Fibroblast of the aortic adventitia (primary cell): ENCODE measurements at places on chromosomes 13 and 19. TPM values are rescaled to one million over a fixed set of nuclear protein-coding genes. Genes with fewer than 3 reads are reported as not detected.

GRCh38 chr19:10138879-10139795 lies 19.4 kb upstream of the EIF3G start:
- DNase-seq: no peak

- DNase-seq: no peak
Observed at GRCh38 chr13:110509971-110510786, 51.3 kb downstream of the RAB20 start.

GRCh38 chr13:21117104-21117809 lies 55.9 kb upstream of the LATS2 start:
- no peak for DNase-seq

CEBPA gene
- total RNA-seq: 0.18 TPM in 1 of 2 replicates, not detected in the other

DNA sequence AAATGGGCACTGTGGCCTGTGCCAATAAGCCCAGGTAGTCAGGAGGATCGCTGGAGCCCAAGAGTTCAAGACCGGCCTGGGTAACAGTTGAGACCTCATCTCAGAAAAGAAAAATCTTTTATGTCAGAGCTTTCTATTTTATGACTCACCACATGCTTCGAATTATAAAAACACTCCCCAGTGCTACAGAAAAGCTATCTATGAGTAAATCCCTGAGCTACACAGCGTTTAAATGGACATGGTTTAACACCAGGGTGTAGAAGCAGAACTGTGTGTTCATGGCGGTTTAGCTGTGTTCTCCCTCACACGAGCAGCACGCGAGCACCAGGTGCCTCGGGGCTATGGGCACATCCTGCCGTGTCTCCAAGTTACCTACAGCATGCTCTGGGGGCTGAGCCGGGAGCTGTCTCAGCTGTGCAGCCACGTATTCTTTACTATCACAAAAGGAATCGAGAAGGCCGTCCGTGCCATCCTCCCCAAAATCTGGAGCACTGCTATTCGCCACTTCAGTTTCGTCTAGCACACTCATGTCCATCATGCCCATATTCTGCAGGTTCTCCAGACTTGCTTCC lies 6.7 kb downstream of the SAFB2 start:
- DNase-seq: no peak

CACNG6 gene
- 1.1 TPM in 1 of 2 replicates, not detected in the other for total RNA-seq

DNA sequence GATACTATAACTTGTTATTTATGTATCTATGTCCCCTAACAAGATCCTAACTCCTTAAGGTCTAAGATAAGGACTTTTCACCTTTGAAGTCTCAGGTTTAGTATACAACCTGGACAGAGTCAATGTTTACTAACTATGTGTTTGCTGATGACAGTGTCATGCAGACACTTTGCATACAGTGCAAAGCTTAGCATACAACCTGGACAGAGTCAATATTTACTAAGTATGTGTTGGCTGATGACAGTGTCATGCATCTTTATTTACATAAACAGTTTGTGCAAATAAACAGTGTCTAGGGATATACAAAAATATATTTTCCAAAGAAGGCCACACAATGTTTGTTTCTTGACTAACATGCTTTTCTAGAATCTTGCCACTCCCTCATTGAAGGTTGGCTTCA lies 34.7 kb downstream of the DCT start:
- DNase-seq: no peak

DNA sequence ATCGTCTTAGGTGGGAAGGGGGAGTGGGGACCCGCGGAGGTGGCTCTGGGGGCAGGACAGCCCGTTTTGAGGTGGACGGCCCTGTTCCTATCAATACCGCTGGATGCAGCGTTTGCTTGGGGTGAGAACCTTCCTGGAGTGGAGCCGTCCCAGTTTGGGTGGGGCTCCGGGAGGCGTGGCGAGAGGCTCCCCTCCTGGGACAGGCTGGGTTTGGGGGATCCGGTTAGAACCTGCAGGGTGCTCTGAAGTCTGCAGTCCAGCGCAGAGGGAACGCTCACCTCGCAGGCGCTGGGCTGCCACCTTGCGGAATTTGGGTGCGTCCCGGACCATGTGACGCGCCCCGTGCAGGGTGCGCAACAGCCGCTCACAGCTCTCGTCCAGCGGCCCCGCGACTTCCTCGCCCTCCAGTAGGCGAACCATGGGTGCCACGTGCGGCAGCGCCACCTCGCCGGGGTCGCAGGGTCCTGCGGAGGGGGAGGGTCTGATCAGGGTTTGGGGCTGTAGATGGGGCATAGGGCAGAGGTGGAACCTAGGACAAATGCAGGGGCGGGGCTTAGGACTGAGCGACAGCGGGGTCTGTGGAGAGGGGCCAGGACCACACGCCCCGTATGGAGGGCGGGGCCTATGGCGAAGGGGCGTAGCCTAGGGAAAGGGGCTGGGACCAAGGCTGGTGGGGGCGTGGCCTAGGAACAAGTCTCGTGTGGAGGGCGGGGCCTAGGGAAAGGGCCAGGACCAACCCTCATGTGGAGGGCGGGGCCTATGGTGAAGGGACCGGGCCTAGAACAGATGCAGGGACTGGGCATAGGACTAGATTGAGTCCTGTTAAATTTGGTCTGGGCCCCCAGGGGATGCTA lies 13.8 kb downstream of the SH2D3A start:
- DNase-seq: peak; percentile 54

KANK3 gene
- 0.09 and 0.16 TPM in 2 replicates for total RNA-seq

DNA sequence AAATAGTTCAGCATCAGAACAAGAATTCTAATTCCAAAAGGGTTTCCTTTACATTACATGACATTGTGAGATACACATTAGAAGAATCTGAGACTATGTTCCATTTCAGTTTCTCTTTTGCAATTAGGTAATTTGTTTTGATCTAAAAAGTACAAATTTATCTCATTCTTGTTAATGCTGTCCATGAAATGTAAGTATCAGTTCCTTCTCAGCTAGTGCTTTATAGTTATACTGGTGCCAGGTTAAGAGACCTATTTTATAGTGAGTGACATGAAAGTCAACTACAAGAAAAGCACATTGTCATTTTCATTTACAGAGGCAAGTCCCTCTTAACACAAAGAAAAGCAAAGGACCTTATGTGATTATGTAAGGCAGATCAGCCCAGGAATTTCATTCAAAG lies 43.9 kb downstream of the RCBTB2 start:
- DNase-seq: no peak

- DNase-seq: no peak
Observed at GRCh38 chr13:21501686-21502085, 42.6 kb upstream of the ZDHHC20 start.

TMEM161A gene
- total RNA-seq: 6.7 and 9.3 TPM in 2 replicates

DNA sequence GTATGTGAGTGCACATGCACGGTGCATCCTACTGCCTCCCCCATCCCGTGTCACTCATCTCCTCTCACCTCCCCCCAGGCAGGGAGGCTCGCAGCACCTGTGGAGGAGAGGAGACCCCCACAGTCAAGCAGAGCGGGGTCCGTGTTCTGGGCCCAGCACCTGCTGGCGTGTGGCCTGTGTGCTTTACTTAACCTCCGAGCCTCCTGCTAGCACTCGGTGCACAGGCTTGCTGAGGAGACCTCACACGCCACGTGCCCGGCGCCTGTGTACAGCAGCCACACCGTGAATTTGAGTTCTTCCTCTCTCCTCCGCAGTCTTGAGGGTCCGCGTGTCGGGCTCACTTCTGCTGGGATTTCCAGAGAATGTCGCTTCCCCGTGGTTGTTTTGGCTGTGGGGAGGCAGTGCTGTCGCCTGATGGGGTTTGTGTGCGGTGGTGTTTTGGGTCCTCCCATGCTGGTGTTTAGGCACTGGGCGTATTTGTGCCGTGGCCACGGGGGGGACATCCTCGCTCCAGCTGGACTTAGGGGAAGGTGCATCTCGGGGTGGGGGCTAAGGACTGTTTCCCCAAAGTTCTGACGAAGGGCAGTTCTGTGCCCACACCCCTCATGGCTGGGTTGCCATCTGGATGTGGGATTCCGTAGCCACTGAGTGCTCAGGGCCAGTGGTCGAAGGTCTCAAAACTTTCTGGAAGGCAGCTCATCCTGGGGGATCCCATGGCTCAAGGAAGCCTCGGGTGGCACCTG lies 34.8 kb upstream of the TMEM255B start:
- DNase-seq: no peak

GRCh38 chr13:23952796-23953195 lies 55.5 kb upstream of the C1QTNF9B start:
- no peak for DNase-seq

- no peak for DNase-seq
Observed at GRCh38 chr13:106990594-106990993, 422.7 kb upstream of the ARGLU1 start.

DNA sequence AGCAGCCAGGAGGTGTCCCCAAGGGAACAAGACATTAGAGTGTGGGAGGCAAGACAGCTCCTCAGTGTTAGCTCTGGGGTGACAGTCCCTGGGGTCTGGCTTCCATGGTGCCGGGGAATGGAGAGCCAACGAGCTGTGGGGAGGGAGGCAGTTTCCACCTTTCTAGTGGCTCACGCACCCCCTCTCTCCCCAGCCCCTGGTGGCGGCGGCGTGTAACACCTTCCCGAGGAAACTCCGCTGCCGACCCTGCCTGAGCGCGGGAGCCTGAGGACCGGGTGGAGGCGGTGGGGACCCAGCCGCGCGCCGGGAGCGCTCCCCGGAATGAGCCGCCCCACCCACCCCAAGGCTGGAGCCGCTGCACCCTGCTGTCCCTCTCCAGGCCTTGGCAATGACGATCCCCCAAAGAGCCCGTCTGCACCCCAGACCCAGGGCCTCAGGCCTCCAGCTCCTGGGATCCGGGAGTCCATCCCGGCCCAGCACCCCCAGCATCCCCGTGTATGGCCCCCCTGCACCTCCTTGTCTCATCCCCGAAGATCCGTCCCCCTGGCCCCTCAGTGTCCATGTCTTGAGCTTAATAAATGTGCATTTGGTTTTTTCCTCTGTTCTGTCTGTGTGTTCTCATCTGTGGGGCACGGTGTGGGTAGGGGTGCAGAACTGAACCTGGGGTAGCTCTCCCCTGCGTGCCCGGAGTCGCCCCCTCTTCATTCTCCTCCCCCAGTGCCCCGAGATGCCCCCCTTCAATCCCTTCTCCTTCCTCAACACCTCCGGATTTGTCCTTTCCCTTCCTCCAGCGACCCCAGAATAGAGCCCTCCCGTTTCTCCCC lies 622 bp upstream of the FXYD5 start:
- DNase-seq: no peak

DNA sequence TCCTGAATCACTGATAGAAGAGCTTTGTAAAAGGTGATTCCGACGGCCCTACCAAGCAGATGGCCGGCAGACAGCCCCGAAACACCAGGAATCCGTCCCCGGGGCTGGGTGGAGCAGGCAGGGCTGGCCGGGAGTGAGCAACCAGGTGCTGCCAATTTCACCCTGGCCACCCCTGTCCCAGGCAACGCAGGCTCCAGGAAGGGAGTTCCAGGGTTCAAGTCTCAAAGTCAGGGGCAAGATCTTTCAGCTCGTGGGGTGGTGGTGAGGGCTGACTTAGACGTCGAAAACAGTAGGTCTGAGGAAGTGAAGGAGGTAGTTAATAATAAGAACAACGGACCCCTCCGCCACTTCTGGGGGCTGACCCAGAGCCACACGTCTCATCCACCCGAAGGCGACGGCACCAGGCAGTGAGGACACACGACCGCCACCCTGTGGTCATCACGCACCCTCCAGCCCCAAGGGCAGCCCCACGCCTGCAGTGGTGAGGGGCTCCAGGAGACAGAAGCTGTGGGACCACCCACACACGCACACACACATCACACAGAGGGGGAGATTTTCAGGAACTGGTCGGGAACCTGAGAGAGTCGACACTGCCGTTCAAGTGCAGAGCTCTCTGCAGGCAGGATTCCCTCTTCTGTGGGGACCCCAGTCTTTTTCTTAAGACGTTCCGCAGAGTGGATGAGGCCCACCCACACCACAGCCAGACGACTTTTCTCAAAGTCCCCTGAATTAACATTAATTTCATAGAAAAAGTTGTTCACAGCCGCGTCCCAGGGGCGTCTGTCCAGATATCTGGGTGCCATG lies 67.2 kb downstream of the SPACA7 start:
- DNase-seq: no peak

GRCh38 chr19:410243-410781 lies 1.4 kb upstream of the C2CD4C start:
- DNase-seq: no peak
